AG04450 (cell line): ENCODE measurements at places on chromosomes 3 and 15. TPM values are rescaled to one million over a fixed set of nuclear protein-coding genes. Genes with fewer than 3 reads are reported as not detected.

- no peak for DNase-seq
Observed at GRCh38 chr15:101269479-101270223, 7.6 kb downstream of the SELENOS start.

The SLC28A2 gene
- not detected in 2 replicates for polyA plus RNA-seq

The ATP13A4 gene
- polyA plus RNA-seq = 0.04 and 0.16 TPM in 2 replicates

DNA sequence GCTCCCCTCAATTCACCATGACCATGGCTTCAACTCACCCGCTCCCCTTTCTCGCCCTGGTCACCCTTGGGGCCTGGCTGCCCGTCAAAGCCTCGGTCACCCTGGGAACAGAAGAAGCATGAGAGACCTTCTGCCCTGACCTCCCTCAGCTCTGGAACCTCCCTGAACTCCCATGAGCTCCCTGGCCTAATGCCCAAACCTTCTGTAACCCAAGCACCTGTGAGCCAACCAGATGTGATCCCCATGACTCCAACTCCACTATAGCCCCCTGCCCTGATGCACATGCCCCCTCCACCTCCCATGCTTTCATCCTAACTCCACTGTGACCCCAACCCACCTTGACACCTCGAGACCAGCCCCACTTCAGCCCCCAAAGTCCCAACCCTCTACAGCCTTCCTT is 3.5 kb upstream of the UCN2 start:
- no peak for DNase-seq

The SERPINI2 gene
- not detected in 2 replicates for polyA plus RNA-seq

The SLC24A5 gene
- polyA plus RNA-seq = 0.05 TPM in 1 of 2 replicates, not detected in the other

The ERICH6 gene
- not detected in 2 replicates for polyA plus RNA-seq

The GRM7 gene
- polyA plus RNA-seq = not detected in 2 replicates

DNA sequence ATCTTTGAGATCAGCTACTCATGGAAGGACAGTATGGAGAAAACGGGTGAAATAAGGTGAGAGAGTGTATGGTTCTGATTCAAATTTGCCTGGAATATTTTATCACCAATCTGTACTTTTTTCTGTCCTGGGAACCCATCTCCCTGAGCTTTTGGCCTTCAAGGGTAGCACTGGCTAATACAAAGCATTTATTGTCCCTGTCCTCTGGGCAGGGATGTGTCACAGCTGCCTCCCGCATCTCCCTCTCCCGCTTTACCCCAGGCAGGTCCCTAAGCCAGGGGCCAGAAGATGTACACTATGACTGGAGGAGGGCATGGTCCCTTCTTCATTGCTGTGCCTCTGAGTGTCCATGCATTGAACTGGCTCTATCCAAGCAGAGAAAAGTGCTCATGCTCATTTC is 201.7 kb upstream of the CHRNA7 start:
- no peak for DNase-seq

DNA sequence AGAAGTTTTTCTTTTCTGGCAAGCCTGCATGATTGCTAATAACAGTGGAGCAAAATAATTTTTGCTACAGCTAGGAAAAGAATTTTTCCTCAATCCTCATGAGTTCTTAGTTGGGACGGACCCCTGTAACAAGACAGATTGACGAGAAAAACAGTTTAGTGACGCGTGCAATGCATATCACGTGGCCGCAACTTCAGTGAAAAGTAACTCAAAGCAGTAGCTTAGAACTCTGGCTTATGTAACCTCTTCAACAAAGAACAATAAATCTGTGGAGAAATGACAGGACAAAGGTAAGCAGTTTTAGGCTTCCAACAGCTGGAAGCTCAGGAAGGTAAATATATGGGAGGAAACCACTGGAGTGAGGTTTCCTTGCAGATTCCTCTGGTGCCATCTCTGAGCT is 19.7 kb downstream of the FAM107A start:
- DNase-seq = no peak

GRCh38 chr3:22981861-22982260 is 221.3 kb upstream of the UBE2E2 start:
- no peak for DNase-seq

DNA sequence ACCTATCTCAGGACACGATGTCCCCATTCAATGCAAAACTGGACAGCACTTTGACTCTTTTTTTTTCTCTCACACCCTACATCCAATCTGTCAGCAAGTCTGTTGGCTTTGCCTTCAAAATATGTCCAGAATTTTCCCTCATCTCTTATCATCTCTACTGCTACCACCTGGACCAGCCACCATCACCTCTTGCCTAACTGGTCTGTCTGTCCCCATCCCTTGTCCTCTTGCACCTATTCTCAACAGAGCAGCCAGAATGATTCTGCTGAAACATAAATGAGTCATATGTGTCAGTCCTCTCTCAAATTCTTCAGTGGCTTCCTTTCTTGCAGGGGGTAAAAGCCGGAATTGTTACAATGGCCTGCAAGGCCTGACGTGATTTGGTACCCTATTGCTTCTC is 105.8 kb downstream of the CYP19A1 start:
- no peak for DNase-seq

The EAF2 gene
- polyA plus RNA-seq = 1.5 and 2.5 TPM in 2 replicates
